ENCODE measurements at places on chromosomes 12 and 14.

DNA sequence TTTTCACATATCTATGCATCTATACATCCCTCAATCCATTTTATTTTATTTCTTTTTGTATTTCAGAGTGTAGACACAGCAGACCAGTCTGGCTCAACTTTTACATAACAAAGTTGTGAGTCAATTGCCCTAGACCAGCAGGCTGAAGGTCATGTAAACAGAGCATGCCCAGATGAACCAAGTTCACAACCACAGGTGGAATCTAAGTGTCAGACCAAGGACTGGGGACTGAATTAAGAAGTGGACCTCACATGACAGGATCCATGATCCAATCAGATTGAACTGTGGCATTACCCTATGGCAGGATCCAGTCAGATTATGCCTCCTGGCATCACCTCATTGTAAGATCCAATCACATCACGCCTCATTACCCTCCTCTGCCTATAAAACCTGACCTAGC is 455.8 kb downstream of the SOX5 start:
- no peak for DNase-seq

DNA sequence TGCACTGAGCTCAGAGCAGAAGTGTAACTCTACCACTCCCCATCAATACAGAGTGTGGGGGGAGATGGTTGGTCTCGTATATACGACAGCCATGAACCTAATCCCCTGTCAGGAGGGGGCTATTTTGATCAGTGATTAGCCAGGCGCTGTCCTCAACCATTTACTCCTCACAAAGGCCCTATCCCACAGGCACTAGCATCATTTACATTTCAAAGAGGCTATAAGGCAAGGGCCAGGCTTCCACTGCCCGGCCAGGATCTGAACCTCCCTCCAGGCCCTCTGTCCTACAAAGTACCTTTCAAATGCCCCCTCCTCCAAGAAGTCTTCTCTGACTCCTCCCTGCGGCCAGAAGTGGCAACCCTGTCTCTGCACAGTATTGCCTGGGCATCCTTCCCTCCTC is 74.7 kb downstream of the ITPK1 start:
- no peak for DNase-seq

DNA sequence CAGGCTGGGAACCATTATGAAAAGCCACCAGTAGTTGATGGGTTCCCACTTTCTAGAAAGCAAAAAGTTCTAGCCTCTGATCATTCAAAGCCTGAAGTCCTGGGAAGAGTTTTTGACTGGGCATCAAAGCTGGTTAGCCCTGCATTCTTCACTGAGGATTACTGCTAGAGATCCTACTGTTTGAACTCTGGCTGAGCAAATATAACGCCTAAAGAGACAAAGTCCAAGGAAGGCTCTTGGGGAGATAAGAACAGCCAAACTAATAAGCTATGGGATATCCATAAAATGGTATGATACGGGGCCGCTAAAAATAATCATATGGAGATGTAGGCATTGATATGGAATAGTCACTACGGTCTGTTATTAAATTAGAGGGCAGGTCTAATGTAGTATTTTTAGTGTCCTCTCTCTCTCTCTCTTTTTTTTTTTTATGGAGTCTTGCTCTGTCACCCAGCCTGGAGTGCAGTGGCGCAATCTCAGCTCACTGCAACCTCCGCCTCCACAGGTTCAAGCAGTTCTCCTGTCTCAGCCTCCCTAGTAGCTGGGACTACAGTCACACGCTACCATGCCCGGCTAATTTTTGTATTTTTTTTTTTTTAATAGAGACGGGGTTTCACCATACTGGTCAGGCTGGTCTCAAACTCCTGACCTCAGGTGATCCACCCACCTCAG is 35.5 kb downstream of the PLXNC1 start:
- no peak for DNase-seq

DNA sequence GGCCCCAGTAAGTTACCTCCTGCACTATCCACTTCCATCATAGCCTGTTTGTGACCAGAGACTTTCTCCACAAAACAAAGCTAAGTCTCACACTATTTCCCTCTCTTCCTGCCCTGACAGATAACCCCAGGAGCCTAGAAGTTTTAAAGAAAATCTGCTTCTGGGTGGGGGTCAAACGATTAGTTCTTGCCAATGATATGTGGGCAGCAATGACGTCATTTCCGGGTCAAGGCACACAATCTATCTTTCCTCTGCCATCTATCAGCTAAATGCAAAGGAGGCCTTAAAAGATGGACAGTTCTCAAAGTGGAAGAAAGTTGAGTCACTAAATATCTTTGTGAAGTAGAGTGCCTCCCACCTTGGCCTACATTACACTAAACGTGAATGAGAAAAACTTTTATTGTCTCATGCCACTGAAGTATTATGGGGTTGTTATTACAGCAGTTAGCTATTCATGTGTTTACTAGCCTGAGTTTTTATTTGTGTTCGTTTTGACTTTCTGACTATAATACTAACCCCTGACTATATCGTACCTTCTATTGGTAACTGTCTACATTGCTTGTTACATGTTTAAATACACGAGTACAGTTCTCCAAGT is 86.2 kb downstream of the DENND5B start:
- DNase-seq: no peak

GRCh38 chr12:115306380-115306779 is 622.4 kb upstream of the TBX3 start:
- DNase-seq: peak; percentile 50

- DNase-seq: peak; percentile 17
Observed at GRCh38 chr12:70178038-70178437, 65.2 kb upstream of the CNOT2 start.

GRCh38 chr12:113996026-113996425 is 29.9 kb upstream of the RBM19 start:
- DNase-seq: no peak

DNA sequence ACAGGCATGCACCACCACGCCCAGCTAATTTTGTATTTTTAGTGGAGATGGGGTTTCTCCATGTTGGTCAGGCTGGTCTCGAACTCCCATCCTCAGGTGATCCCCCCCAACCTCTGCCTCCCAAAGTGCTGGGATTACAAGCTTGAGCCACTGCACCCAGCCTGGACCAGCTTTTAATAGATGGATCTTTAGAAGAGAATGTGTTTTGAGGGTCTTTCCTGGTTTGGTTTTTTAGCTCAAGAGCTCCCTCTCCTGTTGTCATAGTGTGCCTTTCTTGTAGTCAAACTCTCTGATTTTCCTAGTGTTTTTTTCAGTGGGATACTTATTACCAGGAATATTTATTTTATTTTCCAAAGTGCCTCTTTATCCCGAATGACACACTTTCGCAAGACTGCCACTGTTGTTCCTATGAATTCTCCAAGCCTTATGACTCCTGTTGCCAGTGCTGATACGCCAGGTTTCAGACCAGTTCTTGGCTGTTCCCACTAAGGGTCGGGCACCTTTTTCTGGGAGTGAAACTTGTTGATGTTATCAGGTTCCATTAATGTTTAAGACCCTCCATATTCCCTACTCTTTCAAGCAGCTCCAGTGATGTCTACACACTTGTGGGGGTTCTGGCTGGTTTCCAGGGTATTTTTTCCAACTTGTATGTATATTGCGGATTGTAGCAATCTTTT is 31.5 kb upstream of the LIMA1 start:
- DNase-seq: peak; percentile 62

DNA sequence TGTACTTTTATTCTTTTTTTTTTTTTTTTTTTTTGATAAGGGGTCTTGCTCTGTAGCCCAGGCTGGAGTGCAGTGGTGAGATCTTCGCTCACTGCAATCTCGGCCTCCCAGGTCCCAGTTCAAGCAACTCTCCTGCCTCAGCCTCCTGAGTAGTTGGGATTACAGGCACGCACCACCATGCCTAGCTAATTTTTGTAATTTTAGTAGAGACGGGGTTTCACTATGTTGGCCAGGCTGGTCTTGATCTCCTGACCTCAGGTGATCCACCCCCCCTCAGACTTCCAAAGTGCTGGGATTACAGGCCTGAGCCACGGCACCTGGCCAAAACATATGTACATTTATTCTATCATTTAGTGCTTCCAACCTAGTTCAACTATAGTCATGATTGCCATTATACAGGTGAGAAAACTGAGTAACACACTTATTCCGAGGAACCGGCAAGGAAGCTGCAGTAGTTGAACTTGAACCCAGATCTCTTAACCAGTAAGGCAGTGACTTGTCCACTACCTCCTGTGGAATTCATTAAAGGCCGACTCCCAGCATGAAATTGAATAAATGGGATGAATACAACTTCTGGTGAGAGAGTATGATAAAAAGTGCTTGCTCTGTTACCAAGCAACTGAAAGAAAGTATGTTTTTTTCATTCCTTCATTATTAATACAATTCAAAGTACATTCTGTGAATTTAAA is 755 bp upstream of the ATF7IP start:
- no peak for DNase-seq

- no peak for DNase-seq
Observed at GRCh38 chr12:113267621-113268020, 46.4 kb downstream of the TPCN1 start.

DNA sequence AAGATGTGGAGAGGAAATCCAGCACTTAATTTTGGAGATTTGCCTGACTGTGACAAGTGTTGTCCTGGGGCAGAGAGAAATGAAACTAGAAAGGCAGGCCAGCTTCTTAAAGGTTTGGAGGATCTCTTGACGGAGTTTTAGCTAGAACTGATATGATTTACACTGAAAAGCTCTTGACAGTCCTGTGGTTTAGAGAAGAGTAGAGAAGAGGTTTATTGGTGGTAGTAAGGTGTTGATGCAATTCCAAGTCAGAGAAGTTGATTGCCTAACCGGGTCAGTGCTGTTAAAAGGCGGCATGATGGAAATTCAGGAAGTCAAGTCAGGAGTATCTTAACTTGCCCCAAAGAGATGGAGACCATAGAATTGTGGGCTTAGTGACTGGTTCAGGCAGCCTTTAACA is 89.0 kb upstream of the TRAF3 start:
- peak; percentile 75 for DNase-seq

GRCh38 chr12:27332714-27333402 is at the start of gene BMAL2:
TSS of gene BMAL2 (plus strand) at chr12:27332836. CDS start at chr12:27333073, 237 bp downstream.
- DNase-seq: no peak

DNA sequence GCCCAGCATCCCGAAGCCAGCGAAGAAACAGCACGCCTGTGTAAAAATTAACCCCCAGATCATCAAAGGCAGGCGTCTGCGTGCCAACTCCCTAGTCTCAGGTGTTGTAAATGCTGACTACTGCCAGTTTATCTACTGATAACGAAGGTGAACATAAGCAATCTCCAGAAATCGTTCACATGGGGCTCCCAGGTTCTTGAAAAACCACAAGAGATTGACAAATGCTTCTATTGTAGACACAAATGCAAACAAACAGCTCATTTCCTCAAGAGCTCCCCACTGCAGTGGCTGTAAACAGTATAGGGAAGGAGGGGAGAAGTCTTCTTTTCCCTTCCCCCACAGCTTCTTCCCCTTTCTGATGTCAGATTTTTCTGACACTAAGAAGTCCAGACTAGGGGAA is 5.3 kb upstream of the PLEKHG3 start:
- DNase-seq: peak; percentile 36
